Daoy (cell line): ENCODE measurements at places on chromosomes 6 and 20. TPM values are rescaled to one million over a fixed set of nuclear protein-coding genes. Genes with fewer than 3 reads are reported as not detected.

TMEM74B gene
- 0.06 TPM in 1 of 2 replicates, not detected in the other for total RNA-seq

DNA sequence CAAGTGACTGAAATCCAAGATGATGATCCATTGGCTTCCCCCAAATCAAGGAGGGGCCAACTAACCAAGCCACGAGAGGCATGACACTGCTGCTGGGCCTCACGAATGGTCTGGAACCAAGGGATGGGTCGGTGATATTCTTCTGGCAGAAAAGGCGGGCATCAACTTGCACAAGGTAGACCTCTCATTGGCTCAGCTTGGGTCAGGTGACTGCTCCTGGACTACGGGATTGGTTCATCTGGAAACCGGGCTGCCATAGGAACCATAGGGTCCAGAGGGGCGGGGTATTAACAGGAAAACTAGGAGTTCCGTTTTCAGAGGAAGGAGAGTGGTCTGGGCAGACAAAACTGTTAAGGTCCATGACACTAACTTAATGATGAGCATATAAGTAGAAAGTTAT, 100.9 kb downstream of the TFAP2C start:
- DNase-seq: no peak

GRCh38 chr6:158303210-158303731, 9.0 kb upstream of the TULP4 start:
- DNase-seq: no peak

DNA sequence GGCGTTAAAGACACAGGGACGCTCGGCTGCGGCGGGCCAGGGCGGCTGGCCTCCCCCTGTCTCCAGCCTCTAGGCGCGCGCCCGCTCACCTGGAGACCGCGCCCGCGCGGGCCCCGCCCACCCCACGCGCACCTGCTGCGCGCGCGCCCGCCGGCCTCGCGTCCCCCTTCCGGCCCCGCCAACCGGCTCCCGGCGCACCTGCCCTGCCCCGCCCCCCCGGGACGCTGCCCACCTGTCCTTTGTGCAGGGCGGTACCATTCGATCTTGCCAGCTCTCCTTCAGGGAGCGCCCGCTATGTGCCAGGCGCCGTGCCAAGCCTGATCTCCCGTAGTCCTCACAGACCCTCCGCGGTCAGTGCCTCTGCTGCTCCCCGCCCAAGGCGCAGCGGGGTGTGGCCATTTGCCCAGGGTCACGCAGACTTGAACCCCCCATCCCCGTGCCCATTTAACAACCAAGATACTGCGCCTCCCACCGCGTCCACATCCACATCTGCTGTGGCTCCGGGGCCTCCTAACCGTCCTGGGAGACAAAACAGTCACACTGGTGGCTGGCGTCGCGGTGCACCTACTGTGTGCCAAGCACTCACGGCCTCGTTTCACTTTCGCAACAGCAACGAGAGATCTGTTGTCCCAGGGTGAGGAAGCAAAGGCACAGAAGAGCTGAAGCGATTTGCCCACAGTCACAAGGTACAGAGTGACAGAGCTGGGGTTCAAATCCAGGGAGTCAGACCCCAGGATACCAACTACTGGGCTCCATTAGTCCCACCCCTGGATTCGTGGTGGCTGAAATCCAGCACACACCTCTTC, 48.1 kb downstream of the NOL4L start:
- no peak for DNase-seq

DNA sequence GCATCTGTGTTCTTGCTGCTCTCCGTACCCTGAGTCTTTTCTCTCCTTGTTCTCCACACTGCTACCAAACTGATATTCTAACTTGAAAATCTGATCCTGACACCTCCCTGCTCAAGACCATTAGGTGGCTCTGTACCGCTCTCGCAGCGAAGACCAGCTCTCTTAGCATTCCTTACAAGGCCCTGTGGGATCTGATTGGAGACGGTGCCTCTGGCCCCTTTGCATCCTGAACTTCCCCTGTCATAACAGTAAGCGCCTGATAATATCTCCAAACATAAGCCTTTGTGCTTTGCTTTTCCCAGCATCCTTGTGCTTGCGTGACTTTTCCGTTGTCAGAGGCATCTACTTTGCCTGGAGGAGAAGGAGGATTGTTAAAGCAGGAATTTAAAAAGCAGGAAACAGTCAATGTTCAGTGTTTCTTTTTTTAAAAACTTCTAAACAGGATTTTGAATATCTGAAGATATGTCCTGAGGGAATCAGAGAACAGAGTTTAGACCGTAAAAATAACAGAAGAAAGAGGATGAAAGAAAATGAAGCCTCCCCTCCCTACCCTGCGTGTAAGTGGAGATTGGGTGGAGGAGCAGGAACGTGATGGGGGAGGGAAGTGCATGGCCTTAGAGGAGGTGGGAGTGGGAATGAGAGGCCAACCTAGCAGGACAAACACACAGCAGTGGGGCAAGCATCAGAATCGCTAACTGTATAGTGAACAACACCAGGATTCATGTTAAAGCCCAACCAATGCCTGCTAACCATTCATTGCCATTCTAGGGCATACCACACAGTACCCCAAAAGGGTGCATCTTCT, 89.2 kb upstream of the STMND1 start:
- DNase-seq: no peak

ABHD16A gene
- total RNA-seq: 55.2 and 64.4 TPM in 2 replicates

MAP7 gene
- 0.95 and 1.1 TPM in 2 replicates for total RNA-seq

COL12A1 gene
- total RNA-seq: 5.5 and 6.6 TPM in 2 replicates

GRCh38 chr20:8783734-8784133, 285.2 kb upstream of the PLCB4 start:
- DNase-seq: no peak
